CD4-positive, alpha-beta T cell (primary cell): ENCODE measurements at places on chromosomes 12 and 14. TPM values are rescaled to one million over a fixed set of nuclear protein-coding genes. Genes with fewer than 3 reads are reported as not detected.

CLEC1A gene
- total RNA-seq = not detected

VDR gene
- total RNA-seq = 1.6 TPM

TGM1 gene
- 3.5 TPM for total RNA-seq

ITGA7 gene
- 1.6 TPM for total RNA-seq

RIN3 gene
- total RNA-seq = 67.9 TPM

ERGIC2 gene
- 32.1 TPM for total RNA-seq

CFAP54 gene
- total RNA-seq = 0.22 TPM

RIMBP2 gene
- not detected for total RNA-seq

PPP2R5E gene
- 32.3 TPM for total RNA-seq

PRR4 gene
- total RNA-seq = not detected

CCDC38 gene
- not detected for total RNA-seq

PROX2 gene
- total RNA-seq = not detected

CACNA2D4 gene
- total RNA-seq = 11.3 TPM

CD4 gene
- 134 TPM for total RNA-seq

SPX gene
- not detected for total RNA-seq

BDKRB1 gene
- not detected for total RNA-seq

SOAT2 gene
- 0.22 TPM for total RNA-seq
